ENCODE measurements at places on chromosomes 1 and 21.

GRCh38 chr21:25005388-25005787, 601.9 kb downstream of the MRPL39 start:
- no peak for DNase-seq

GRCh38 chr1:157357111-157357510, 195.2 kb downstream of the FCRL5 start:
- DNase-seq, result no peak

DNA sequence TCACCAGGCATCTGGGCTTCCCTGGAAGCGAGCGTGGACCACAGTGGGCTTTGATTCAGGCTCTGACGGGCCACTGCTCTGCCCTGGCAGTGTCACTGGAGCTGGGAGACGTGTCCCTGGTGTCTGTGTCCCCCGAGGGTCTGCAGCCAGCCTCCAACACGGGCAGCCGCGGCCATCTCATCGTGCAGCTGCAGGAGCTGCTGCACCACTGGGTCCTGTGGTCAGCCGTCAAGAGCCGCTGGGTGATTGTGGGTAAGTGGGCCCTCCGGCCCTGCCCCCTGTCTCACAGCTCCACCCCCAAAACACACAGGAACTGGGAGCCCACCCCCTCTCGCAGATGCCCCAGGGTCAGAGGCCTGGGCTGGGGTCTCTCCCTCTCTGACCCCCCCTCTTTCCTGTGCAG, 40.7 kb downstream of the DISP3 start:
- no peak for DNase-seq

DNA sequence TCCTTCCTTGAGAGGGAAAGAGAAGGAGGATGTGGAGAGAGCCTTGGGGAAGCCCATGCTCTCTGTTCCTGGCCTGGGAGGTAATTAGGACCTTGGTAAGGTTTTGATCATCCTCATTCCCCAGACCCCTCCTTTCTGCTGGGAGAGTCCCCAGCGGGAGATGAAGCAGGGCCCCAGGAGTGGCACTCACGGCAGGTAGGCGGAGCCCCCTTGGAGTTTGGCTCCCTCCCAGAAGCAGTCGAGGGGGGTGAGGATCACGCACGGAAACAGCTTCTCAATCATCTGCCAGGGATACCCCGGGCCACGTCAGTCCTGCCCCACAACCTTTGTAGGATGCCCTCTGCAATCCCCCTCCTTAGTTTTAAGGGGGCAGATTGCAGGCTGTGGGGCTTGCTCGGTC, 11.5 kb downstream of the PTCH2 start:
- DNase-seq, result peak; percentile 29

- DNase-seq, result no peak
Observed at GRCh38 chr1:92909321-92909720, 51.9 kb downstream of the DIPK1A start.

- DNase-seq, result no peak
Observed at GRCh38 chr1:150688763-150689162, 8.2 kb downstream of the GOLPH3L start.
